ENCODE measurements at places on chromosomes 1 and 21.

DNA sequence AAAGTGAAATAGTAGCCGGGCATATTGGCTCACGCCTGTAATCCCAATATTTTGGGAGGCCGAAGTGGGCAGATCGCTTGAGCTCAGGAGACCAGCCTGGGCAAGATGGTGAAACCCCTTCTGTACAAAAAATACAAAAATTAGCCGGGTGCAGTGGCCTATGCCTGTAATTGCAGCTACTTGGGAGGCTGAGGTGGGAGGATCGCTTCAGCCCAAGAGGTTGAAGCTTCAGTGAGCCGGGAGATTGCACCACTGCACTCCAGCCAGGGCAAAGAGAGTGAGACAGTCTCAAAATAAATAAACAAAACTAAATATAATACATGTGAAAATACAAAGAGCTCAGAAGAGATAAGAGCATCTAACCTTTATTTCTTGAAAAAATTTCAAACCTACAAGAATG, 2.3 kb upstream of the MSTO1 start:
- no peaks in the 10 kb centered on the region for H3K4me1 ChIP-seq
- H3K4me3 ChIP-seq = no peak overlapping the region
- H3K27ac ChIP-seq = no peak overlapping the region
- DNase-seq = no peak
- H3K27me3 ChIP-seq = no peaks in the 10 kb centered on the region

- DNase-seq = no peak
- no peaks in the 10 kb centered on the region for H3K36me3 ChIP-seq
- peaks cover 22% of the 10 kb centered on the region for H3K4me1 ChIP-seq
- peak overlapping the region; percentile 45 for H3K27ac ChIP-seq
- H3K27me3 ChIP-seq = no peaks in the 10 kb centered on the region
Measured at GRCh38 chr1:9340172-9340854, 47.6 kb downstream of the SPSB1 start.

DNA sequence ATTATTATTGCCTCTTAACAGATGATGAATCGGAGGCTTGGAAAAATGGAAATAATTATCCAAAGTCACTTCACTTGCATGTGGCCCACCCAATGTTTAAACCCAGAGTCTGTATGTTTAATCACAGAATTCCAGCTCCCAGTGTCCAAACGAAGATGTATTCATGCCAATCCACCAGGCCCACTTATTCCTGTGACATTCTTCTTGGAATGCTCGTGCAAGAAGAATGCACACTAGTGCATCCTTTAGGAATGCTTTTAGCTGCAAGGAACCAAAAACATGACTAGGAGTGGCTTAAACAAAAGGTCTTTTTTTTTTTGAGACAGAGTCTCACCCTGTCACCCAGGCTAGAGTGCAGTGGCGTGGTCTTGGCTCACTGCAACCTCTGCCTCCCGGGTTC, 8.9 kb upstream of the OPRD1 start:
- no peak for DNase-seq
- no peaks in the 10 kb centered on the region for H3K27me3 ChIP-seq
- no peak overlapping the region for H3K27ac ChIP-seq
- H3K36me3 ChIP-seq = no peaks in the 10 kb centered on the region
- H3K4me3 ChIP-seq = no peak overlapping the region

DNA sequence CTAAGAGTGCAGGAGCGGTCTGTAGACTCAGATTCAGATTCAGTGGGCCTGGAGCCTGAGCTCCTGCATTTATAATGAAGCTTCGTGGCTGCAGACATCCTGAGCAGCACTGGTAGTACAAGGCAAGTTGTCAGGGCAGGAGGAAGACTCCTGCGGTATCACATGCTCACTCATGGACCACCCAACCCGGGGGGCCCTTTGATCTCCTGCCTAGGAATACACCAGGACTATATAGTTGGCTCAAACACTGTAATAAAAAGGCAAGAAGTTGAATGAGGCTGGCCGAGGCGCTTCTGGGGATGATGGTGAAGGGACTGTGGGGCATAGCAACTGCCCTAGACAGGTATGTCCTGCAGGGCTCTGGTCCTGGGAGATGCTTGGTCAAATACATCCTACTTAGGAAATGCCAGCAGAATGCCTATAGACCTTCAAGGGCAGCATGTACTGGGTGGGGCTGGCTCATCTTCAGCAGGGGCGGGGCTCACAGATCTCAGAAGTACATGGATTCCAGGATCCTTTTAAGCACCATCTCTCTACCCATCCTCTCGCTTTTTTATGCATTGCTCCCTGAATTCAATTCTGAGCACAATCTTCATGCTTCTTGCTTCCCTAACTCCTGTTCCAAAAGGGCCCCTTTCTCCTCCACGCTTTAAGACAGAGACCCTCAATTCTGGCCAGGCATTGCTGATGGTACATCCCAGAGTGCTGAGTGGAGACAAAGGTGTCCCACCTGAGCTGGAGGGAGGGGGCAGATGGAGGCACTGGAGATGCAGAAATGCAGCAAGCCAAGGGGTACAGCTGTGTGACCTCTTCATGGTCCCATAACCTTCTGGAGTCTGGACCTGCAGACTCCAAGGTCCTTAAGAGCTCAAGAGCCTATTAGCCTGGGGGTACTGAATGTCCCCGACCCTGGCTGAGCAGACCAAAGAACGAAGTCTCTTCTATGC, 2.1 kb upstream of the RAP1GAP start:
- no peak overlapping the region for H3K4me3 ChIP-seq
- no peak overlapping the region for H3K27ac ChIP-seq
- no peak for DNase-seq
- H3K36me3 ChIP-seq = no peaks in the 10 kb centered on the region

GRCh38 chr21:33123374-33124123, 53.6 kb downstream of the OLIG1 start:
- no peaks in the 10 kb centered on the region for H3K4me1 ChIP-seq
- H3K27ac ChIP-seq = no peak overlapping the region
- no peaks in the 10 kb centered on the region for H3K36me3 ChIP-seq

DNA sequence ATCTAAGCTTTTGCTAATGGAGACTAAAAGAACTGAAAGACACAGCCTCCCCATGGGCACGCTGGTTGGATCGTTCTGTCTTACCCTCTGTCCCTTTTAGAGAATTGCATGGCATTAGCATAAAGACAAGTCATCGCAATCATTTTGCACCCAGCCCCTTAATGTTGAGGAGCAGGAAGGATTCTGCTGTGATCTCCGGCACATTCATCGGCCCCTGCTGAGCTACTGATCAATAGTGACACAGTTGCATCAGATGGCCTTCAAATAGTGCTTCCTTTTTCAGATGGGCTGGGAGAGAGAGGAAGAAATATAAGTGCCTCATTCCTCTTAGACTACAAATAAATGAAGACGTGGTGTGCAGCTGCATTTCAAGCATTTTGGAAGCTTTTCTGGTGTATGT, 75.4 kb downstream of the NOS1AP start:
- no peak for DNase-seq
- peaks cover 13% of the 10 kb centered on the region for H3K4me1 ChIP-seq
- no peak overlapping the region for H3K27ac ChIP-seq
- no peaks in the 10 kb centered on the region for H3K27me3 ChIP-seq

GRCh38 chr21:42296501-42296900, 18.7 kb downstream of the TFF3 start:
- H3K4me1 ChIP-seq = no peaks in the 10 kb centered on the region
- H3K4me3 ChIP-seq = no peak overlapping the region
- no peaks in the 10 kb centered on the region for H3K36me3 ChIP-seq
- no peak for DNase-seq
- no peaks in the 10 kb centered on the region for H3K27me3 ChIP-seq

DNA sequence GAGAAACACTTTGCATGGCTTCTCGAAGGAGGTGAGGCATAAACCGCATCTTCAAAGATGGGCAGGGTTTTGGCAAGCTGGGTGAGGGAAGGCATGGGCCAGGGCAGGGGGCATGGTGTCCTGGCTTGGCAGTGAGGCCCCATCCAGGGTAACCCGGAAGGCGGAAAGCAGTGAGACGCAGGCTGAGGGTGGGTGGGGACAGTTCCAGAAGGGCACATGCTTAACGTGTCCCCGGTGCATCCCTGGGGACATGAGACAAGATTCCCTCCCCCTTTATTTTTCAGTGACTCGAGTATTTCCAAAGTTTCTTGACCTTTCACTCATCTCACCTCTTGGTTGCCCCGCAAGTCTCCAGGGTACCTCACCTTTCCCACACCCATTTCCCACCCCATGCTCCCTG, 122.8 kb upstream of the SLC25A33 start:
- H3K27me3 ChIP-seq = no peaks in the 10 kb centered on the region
- H3K4me3 ChIP-seq = no peak overlapping the region
- peaks cover 17% of the 10 kb centered on the region for H3K4me1 ChIP-seq
- DNase-seq = no peak
- H3K36me3 ChIP-seq = no peaks in the 10 kb centered on the region
- no peak overlapping the region for H3K27ac ChIP-seq

- peaks cover 4% of the 10 kb centered on the region for H3K27me3 ChIP-seq
- DNase-seq = no peak
- H3K36me3 ChIP-seq = no peaks in the 10 kb centered on the region
Measured at GRCh38 chr1:22789356-22789994, 78.8 kb downstream of the EPHB2 start.

- H3K4me1 ChIP-seq = no peaks in the 10 kb centered on the region
- H3K4me3 ChIP-seq = no peak overlapping the region
- peak; percentile 17 for DNase-seq
Measured at GRCh38 chr1:174074757-174075156, 52.6 kb upstream of the RC3H1 start.

DNA sequence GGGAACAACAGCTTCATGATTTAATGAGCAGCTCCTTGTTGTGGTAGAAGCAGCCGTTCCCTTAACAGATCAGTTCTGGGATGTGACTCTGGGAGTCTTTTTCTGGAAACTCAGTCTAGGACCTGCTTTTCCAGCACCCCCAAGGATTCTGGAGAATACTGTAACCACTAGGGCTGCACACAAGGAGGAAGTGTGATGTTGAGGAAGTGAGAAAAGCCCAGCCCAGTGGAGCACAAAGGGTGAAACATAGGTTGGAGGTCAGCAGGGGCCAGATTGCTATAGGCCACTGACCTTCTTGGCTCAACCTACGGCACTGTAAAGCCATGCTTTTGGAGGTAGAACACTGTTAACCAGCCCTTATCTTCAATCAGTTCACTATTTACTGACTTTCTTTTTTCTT, 10.1 kb upstream of the PLA2G5 start:
- no peaks in the 10 kb centered on the region for H3K27me3 ChIP-seq
- no peaks in the 10 kb centered on the region for H3K36me3 ChIP-seq
- no peak overlapping the region for H3K27ac ChIP-seq
- DNase-seq = no peak
- no peak overlapping the region for H3K4me3 ChIP-seq

DNA sequence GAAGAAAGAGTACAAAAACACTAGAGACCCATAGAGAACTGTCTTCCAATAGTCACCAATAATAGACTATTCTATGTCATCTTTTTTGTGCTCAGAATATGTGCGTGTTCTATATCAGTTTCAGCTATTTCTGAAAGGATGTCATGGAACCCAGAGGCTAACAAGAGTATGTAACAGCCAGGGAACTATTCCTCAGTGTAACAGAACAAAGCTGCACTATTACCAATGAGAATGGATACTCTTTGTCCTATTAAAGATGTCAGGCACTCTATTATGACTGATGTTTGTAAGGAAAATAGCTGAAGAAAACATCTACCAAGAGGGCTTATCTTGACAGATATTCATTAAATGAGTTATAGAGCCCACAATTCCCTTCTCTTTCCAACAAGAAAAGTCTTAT, 8.6 kb upstream of the LRRC8C start:
- H3K4me3 ChIP-seq = no peak overlapping the region
- no peak overlapping the region for H3K27ac ChIP-seq
- no peak for DNase-seq
- no peaks in the 10 kb centered on the region for H3K36me3 ChIP-seq
- H3K27me3 ChIP-seq = no peaks in the 10 kb centered on the region

DNA sequence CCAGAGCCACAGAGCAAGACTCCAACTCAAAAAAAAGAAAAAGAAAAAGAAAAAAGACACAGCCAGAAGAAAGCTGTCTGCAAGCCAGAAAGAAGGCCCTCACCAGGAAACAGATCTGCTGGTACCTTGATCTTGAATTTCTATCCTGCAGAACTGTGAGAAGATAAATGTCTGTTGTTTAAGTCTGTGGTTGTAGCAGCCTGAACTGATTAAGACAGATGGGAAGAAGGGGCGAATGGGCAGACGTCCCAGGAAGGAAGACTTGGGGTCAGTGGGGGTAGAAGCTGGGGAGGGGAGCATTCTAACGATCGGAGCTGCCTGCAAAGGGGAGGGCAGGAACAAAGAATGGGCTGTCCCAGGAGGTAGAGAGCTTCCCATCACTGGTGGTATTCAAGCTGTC, 6.3 kb downstream of the SLC2A7 start:
- no peak for DNase-seq
- H3K4me1 ChIP-seq = peaks cover 9% of the 10 kb centered on the region
- H3K4me3 ChIP-seq = no peak overlapping the region
- no peaks in the 10 kb centered on the region for H3K36me3 ChIP-seq
- H3K27me3 ChIP-seq = no peaks in the 10 kb centered on the region

DNA sequence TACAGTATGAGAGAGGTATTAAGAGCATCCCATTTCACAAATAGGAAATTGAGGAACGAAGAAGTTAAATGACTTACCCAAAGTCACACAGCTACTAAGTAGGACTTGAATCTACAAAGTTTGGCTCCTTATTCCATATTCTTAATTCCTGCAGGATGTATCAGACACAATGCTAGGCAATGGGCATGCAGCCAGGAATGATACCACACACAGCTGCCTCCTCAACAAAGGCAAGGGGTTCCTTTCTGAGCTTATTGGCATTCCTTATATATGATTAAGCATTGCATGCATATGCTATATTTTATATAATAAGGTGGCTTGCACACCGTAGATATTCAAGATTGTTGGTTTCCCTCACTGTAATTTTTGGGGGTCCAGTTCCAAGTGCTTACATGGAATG, 34.2 kb upstream of the JUN start:
- DNase-seq = no peak
- H3K4me1 ChIP-seq = peaks cover 33% of the 10 kb centered on the region
- H3K36me3 ChIP-seq = no peaks in the 10 kb centered on the region
- no peak overlapping the region for H3K4me3 ChIP-seq

GRCh38 chr1:241569848-241570247, 37.7 kb downstream of the KMO start:
- no peak overlapping the region for H3K27ac ChIP-seq
- no peaks in the 10 kb centered on the region for H3K27me3 ChIP-seq
- H3K36me3 ChIP-seq = no peaks in the 10 kb centered on the region

DNA sequence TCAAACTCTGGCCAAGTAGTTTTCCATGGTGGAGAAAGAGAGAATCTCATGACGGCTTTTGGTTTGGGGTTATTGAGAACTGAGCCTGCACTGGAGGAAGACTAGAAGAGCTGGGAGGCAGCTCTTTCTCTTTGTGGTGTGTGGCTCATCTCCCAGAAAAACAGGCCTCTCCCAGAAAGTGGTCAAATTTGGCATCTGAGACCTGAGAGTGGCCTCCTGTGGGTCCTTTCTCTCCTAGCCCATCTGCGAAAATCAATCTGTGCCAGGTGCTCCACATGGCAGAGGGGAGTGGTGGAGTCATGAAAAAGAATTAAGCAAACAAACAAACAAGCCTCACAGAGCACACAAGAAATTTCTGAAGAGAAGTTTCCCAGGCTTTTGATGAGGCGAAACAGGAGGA, 305.0 kb downstream of the ST6GALNAC3 start:
- H3K27me3 ChIP-seq = no peaks in the 10 kb centered on the region
- no peak overlapping the region for H3K27ac ChIP-seq
- H3K36me3 ChIP-seq = no peaks in the 10 kb centered on the region
- DNase-seq = no peak
- H3K4me1 ChIP-seq = no peaks in the 10 kb centered on the region
- H3K4me3 ChIP-seq = no peak overlapping the region

Measured in hepatocyte (in vitro differentiated cells).